NCI-H2171 treated with DMSO at 0.1 percent for 48 hours (cell line): ENCODE measurements at places on chromosomes 6 and 20.

DNA sequence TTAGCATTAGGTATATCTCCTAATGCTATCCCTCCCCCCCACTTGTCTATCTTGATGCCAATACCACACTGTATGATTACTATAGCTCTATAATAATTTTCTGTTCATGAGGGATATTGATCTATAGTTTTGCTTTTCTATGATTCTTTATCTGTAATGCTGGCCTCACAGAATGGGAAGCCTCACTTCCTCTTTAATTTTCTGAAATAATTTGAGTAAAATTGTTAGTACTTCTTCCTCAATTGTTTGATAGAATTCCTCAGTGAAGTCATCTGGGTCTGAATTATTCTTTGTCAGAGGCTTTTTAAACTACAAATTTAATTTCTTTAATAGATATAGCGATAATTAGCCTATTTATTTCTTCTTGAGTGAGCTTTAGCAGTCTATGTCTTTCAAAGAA lies 31.2 kb downstream of the SIRPD start:
- no peak for DNase-seq

DNA sequence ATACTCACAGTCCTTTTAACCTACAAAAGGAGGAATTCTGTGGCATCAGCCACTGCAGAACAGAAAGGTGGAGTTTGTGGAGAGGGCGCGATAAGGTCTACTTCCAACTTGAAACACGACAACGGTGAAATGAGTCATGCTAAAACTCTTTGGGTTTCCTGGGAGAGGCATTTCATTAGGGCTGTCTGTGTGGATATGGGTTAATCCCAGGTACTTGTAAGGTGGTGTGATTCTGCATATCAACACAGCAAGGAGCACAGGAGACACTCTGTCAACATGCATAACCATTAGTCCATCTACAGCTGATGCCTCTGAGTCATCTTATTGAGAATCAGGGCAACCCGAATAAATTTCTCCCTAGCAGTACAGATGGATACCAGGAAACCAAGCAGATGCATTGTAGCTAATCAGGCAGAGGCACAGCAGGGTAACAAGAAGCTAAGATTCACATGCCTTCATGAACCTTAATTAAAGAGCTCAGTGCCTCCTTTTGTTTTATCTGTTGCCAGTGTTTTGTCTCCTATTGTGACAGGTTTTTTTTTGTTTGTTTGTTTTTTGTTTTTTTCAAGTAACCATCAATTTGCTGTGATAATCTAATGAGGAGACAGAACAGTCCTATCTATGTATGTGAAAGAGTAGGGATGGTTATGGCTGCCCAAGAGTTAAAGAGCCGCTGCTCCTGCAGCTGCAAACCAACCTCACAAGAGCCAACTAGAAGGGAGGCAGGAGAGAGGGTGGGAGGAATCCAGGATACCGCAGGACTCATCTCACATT lies 315.8 kb upstream of the SOX4 start:
- DNase-seq: peak; percentile 72

GRCh38 chr6:148383658-148384368 lies 41.2 kb downstream of the SASH1 start:
- no peak for DNase-seq

DNA sequence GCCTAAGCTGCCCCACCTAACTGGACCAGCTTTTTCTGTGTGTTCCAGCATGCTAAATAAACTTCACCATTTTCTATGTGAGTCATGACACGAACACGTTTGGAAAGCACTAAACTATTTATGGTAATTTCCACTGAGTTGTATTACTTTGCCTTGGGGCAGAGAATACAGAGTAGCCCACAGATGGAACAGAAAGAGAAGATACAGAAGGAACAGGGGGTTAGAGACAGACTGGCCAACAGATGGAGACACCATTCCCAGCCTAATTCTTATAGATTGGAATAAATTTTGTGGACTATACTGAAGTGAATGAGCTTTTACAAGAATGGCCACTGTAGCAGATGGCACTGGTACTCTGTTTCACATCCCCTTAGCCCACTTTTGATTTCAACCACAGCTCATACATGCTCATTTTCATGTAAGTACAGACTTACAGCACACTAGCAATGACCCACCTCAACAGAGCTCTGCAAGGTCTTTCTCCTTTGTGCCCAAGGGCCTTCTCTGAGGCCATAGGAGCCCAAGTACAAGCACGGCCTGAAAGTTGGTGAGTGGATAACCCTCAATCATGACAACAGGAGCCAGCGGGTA lies 13.1 kb upstream of the NT5DC1 start:
- DNase-seq: no peak

DNA sequence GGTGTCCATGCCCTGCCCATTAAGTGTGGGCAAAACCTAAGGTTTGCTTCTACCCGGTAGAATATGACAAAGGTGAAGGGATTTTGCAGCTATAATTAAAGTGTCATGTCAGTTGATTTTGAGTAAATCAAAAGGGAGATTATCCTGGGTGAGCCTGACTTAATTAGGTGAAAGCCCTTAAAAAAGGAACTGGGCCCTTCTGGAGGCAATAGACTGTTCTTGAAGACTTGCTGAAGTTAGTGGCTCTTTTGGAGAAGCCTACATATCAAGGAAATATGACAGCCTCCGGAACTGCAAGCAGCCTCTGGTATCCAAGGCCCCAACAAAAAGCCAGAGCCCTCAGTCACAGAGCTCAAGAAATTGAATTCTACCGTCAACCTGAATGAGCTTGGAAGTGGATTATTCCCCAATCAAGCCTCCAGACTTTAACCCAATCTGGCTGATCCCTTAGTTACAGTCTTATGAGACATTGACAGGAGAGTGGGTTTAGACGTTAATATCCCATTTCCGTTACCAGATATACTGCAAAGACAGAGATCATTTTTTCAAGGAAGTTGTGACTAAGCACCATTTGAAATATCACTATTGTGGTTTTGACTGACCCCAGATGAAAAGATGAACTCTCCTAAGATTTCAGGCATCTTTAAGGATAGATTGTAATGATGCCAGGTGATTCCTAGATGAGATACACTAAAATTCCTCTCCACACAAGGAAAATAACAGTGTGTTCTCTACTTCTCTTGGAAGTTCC lies 303.4 kb downstream of the PLCB1 start:
- no peak for DNase-seq

GRCh38 chr6:145139140-145139850 lies 596.0 kb downstream of the EPM2A start:
- DNase-seq: no peak

- no peak for DNase-seq
These were observed 122.8 kb upstream of the EEF1E1 start for GRCh38 chr6:8225113-8225512.

GRCh38 chr6:157269261-157269794 lies 54.0 kb downstream of the TMEM242 start:
- DNase-seq: no peak
